ENCODE measurements at places on chromosomes 3 and 15.

DNA sequence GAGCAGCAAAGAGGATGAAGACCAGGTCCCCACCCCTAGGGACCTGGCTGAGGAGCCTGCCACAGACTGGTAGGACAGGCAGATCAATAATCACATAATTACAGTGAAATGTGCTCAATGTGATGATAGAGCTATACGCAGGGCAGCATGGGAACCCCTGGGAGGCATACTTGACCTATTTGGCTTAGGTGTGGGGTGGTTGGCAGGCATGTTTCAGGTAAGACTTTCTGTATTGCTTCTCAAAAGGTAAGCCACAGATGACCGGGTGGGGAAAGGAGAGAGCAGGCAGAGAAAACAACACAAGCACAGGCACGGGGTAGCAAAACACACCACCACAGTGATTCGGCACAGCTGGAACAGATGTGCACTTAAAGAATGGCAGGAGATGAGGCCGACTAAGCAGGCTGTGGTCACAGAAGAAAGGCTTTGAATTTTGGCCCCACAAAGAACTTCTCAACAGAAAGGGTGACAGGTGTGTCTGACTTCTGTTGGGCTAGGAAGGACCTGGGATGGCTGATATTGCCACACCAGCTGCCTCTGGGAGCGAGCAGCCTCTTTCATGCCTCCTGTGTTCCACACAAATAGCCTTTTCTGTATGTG lies 64.1 kb downstream of the ABCC5 start:
- DNase-seq, result no peak

GRCh38 chr3:63791974-63792373 lies 27.1 kb upstream of the C3orf49 start:
- DNase-seq, result no peak

DNA sequence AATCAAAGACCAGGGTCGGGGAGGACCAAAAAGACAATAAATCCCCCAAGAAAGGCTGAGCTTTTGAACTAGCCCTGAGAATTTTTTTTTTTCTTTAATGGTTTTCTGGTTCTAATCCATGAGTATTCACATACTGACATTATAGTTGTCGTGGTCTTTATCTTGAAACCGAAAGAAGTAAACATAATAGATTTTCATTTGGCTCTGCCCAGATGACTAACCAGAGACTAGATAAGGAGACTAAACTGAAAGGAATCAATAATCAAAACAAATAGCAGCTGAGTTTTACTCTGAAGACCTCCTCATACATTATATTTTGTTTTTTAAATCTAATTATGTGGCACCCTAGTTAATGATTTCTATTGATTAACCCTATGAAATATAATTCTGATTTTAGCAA lies 381.4 kb downstream of the CNTN3 start:
- no peak for DNase-seq

DNA sequence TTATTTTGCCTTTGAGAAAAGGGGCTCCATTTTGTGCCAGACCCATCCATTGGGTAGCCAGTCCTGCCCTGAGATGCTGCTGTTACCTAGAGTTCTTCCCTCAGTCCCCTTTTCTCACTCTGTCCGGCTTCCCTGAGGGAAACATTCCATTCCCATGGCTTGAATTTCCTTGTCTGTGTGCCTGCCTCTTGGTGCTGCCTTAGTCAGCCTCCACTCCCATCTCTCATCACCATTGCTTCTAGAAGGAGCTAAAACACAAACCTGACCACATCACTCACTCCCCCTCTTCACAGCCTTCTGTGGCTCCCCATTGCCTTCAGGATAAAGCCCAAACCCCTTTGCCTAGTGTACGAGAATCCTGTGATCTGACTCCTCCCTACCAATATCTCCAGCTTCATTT lies 25.2 kb upstream of the C2CD4B start:
- no peak for DNase-seq

DNA sequence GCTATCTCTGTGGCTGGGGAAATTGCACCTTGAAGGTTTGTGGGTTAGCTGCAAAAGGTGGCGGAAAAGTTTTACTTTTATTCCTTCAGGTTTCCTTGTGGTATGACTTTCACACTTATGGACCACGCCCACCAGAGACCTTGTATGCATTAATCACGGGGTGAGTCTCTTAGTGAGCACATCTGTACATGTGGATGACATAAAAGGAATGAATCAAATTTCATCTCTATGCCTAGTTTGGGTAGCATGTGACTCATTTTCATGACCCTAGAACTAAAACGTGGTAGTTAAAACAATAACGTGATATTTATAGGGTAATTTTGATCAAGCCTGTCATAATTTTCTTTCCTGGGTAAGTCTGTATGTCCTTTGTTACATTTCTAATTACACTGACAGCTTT lies 141.7 kb downstream of the PDCD6IP start:
- peak; percentile 24 for DNase-seq

DNA sequence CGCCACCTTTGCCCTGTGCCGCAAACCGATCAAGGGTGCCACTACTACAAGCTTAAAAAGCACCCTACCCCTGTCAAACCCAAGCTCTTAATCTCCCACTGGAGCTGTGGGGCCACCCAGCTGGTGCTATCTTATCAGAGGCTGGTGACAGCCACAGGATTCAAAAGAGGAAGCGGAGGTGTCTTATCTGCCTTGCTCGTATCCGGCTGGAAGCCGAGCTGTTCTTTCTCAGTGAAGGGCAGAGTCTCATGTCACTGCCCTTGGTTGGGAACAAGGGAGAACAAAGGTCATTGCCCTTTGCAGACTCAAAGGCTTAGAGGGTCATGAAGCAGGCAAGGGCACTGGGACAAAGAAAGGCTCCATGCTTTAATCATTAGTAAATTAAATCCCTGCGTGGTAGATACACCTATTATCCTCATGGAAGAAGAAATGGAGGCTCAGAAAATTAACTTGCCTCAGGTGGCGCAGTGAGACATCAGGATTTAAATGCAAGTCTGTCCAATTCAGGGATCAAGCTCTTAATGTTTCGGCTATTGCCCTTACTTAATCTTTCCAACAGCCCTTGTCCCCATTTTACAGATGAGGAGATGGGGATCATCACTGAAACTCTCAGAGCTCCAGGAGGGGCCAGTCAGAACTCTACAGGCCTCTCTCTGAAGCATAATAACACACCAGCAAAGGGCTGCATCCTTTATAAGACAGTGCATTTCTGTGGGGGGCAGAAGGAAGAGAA lies 360.0 kb upstream of the PROK2 start:
- no peak for DNase-seq

Measured in activated T-cell treated with anti-CD3 and anti-CD28 coated beads, Interleukin-2, amount 50 U/mL, for 48 hours (primary cell).